HS-27A (cell line): ENCODE measurements at places on chromosomes 5 and 9.

GRCh38 chr5:149013796-149014195 lies 49.1 kb downstream of the SH3TC2 start:
- DNase-seq: no peak

- no peak for DNase-seq
Measured at GRCh38 chr5:26487553-26487952, 550.8 kb downstream of the CDH9 start.

DNA sequence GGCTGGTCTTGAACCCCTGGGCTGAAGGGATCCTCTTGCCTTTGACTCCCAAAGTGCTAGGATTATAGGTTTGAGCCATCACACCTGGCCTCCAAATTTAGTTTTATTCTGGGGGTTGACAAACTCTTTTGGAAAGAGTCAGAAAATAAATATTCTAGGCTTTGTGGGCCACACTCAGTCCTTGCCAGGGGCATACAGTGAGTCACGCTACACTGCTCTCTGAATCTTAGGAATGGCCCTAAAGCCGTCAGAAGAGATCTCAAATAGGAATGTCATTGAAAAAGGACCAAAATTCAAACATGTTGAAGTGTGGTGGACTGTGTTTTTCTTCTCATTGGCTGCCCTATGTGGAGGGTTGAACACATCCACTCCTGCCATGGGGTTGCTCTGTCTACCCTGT lies 127.7 kb upstream of the BASP1 start:
- peak; percentile 31 for DNase-seq

DNA sequence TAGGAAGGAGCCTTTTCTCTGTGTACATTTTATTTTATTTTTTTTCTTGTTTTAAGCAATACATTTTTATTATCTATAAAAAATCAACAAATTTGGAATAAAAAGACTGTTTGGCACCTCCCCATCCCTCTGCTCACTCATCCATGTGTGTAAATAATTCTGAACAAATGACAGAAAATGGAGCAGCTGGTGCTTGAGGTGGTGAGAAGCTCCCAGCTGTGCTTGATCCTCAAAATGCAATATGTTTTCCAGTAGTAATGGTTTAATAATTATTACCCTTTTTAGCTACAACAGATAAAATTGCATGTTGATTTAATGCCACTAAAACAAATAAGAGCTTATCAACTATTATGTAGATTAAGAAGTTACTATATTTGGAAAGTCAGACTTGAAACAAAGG lies 132.5 kb downstream of the CDH18 start:
- no peak for DNase-seq

GRCh38 chr5:172008111-172008455 lies 1.6 kb upstream of the FBXW11 start:
- no peak for DNase-seq

GRCh38 chr9:113311961-113312360 lies 8.8 kb upstream of the RNF183 start:
- DNase-seq: no peak

DNA sequence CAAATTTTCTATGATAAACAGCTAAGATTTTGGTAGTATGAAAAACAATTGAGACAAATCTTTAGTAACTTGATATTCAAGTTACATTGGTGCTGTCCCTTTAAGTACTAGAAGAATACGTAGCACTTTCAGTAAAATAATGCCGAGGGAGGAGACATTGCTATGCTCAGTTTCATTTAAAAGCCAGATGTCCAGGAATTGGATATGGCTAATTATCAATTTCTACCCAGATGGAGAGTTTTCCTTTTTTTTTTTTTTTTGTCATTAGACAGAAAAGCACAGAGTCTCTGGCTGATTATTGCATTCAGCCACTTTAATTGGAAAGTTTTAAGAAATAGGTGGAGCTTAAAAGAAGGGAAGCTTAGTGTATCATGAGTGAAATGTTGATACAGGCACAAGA lies 40.4 kb upstream of the APC start:
- no peak for DNase-seq

DNA sequence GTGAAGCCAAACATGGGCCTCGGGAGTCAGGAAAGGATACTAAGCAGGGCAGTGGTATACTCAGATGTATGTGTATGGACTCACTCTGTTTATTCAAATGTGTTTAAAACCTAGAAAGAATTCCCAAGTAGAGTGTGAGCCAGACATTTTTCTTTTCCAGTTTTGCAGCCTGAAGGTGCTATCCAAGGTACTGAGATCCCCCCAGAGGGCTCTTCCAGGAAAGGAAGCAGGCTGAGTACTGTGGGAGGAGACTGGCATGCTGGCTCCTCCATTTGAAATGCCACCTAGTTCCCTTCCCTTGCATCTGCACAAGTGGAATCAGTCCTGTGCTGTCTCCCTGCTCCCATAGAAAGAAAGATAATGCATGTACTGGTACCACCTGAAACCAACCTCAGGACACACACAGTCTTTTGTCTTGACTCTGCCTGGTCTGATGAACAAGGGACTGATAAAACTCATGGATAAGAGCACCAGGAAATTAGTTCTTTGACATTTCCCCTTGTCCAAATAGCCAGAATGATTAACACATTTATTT lies 85.9 kb downstream of the HRH2 start:
- no peak for DNase-seq

DNA sequence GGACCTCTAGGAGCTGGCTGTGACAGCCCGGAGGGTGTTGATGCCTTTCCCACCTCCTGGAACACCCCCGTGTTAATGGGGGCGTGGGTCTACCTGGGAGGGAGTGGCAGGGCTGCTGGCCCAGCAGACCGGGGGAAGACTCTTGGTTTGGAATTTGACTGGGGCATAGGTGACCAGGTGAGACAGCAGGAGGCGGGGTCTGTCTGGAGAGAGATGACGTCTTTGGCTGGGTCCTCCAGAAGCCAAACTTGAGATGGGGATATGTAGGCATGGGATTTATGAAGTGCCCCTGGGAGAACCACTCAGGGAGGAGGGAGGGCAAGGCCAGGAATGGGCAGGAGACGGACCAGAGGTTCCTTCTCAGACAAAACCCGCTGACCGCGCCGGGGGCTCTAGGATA lies 42.6 kb downstream of the NEK6 start:
- no peak for DNase-seq

GRCh38 chr9:128316421-128316820 lies 5.8 kb downstream of the TRUB2 start:
- DNase-seq: no peak

DNA sequence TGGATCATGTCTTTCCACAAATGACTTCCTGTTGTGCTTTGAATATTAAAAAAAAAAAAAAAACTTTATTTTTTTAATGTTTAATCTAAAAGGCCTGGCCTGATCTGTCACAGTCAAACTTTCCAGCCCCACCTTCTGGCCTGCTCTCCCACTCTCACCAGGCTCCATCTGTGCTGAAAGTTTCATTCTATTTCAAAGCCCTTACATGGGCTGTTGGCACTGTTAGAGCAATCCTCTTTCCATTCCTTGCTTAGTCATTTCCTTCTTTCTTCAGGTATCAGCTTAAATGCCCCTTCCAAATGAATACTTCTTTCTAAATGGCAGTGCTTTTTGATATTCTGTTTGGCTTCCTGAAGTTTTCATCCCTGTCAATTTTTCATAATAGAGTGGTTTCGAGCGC lies 1104.8 kb upstream of the C9orf72 start:
- DNase-seq: no peak

- DNase-seq: no peak
Measured at GRCh38 chr5:72878854-72879253, 62.4 kb downstream of the TNPO1 start.

DNA sequence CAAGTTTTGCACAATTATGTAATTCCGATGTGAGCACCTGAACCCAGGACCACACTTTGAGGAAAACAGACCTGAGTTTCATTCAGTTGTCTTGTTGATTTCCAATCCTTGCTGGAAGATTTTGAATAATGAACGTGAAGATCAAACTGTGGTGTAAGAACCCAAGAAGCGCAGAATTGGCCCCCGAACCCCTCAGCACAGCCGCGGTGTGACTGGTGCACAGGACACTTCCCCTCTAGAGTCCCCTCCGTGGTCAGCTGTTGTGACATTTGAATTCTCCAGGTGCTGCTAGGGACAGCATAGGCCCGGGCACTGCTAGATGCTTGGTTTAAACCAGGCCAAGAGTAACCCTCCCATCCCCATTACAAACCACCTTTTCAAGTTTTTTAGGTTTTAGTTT lies 1.7 kb downstream of the BRD3OS start:
- no peak for DNase-seq

DNA sequence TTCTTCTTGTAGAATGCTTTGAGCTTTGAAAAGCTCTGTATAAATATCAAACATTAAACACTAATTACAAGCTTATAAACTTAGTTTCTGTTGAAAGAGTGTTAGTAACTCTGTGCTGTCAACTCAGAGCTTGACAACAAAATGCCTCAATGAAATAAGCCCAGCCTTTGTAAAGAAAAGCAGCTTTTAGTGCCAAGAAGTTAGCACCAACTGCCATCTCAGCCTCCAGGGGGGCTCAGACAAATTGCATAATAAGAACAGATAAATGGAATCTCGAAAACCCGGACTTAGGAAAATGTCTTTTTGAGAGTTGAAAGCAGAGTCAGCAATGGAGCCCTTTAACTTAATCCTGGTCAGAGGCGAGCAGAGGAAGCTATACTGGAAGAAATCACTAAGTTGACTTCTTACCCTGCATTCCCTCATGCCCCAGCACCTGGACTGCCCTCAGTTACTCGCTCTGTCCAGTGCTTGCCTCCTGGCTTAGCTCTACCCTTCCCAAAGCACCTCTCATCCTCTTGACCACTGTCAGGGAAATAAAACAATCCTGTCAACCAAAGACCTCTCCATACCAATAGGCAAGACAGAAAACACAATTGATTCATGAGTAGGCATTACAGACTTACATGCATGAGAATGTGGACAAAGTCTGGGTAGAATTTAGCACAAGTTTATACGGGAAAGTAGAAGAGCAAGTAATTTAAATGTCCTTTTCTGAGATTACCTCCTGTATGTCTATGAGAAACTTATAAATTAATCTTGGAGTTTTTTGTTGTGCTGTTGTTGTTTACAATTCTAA lies 352.7 kb downstream of the ZNF608 start:
- no peak for DNase-seq

DNA sequence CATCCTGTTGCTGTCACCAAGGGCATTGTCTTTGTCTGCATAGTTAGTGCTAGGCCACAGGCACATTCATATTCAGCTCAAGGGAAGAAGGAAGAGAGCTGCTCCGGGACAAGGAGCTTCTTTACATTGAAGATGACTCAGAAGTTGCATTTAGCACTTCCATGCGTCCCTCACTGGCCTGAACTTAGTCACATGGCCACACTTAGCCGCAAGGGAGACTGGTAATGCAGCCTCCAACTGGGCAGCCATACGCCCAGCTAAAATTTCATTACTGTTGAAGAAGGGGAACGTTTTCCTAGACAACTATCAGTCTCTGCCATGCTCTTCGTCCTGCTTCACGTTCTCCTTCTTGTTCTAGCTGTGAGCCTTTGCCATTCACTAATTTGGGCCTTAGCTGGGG lies 20.0 kb downstream of the ACTL7B start:
- no peak for DNase-seq
